ENCODE measurements at places on chromosomes 3 and 15.

DNA sequence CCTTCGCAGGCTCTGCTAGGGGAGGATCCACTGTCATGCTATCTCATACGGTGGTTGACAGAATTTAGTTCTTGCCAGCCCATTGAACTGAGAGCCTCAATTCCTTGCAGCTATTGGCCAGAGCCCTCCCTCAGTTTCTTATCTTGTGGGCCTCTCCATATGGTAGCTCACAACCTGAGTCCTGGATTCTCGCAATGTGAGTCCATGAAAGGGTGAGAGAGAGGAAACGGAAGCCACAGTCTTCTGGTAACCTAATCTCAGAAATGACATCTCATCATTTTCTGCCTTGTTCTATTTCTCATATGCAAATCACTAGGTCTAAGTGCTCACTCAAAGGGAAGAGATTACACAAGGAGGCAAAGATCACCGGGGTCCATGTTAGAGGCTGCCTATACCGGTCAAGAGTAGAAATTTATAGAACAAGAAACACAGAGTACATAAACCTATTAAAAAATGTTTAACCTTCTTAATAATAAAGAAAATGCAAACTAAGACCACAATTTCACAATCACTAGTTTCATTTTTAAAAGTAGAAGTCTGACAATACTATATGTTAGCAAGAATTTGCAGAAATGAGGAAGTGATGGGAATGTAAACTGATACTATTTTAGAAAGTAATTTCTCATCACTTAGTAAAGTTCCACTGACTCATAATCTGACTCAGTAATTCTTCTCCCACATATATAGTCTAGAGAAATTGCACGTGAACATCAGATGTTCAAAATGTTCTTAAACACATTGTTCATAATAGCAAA is 378.4 kb upstream of the AGTR1 start:
- no peak for DNase-seq

GRCh38 chr3:7651274-7651673 is 790.4 kb downstream of the GRM7 start:
- DNase-seq, result no peak

- DNase-seq, result no peak
Observed at GRCh38 chr3:44584646-44585501, at the start of gene ZNF660. TSS of gene ZNF660 (plus strand) at chr3:44584964. CDS start at chr3:44594194, 9,230 bp downstream.

GRCh38 chr15:28112101-28112760 is 13.1 kb upstream of the OCA2 start:
- no peak for DNase-seq

DNA sequence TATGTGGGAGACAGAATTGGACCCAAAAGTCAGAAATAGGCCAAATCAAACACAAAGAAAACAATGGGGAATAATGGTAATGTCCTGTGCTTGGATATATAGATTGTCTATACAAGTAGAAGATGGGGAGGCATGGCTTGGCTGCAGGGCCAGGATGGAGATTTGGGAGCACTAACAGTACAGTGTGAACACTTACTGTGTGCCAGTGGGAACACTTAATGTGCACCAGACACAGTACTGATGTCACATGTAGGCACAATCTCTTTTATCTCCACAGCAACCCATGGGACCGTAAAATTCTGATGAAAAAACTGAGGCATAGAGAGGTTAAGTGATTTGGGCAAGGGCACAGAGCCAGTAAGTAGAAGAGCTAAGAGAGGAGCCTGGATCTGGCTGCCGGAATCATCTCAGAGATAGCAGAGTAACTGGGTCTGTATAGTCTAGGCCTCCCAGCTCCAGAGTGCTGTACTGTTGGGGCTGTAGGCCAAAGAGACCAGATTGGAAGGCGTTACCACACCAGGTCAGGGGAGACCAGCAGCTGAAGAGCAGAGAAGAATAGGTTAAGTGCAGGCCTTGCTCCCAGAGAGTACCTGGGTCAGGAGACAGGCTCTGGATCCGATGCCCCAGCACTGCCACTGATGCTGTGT is 63.3 kb downstream of the RLBP1 start:
- no peak for DNase-seq

DNA sequence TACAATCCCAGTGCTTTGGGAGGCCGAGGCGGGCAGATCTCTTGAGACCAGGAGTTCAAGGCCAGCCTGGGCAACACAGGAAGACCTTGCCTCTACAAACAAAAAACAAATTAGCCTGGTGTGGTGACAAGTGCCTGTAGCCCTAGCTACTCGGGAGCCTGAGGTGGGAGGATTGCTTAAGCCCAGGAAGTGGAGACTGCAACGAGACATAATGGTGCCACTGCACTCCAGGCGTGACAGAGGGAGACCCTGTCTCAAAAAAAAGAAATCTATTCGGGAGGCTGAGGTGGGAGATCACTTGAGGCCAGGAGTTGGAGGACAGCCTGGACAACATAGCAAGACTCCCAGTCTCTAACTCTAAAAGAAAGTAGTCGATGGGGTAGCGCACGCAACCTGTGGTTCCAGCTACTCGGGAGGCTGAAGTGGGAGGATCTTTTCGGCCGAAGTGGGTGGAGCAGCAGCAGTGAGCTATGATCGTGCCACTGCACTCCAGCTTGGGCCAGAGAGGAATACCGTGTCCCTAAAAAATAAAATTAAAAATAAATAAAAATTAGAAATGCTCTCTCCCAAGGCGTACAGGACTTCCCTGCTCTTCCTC is 775 bp downstream of the C3orf33 start:
- DNase-seq, result no peak

DNA sequence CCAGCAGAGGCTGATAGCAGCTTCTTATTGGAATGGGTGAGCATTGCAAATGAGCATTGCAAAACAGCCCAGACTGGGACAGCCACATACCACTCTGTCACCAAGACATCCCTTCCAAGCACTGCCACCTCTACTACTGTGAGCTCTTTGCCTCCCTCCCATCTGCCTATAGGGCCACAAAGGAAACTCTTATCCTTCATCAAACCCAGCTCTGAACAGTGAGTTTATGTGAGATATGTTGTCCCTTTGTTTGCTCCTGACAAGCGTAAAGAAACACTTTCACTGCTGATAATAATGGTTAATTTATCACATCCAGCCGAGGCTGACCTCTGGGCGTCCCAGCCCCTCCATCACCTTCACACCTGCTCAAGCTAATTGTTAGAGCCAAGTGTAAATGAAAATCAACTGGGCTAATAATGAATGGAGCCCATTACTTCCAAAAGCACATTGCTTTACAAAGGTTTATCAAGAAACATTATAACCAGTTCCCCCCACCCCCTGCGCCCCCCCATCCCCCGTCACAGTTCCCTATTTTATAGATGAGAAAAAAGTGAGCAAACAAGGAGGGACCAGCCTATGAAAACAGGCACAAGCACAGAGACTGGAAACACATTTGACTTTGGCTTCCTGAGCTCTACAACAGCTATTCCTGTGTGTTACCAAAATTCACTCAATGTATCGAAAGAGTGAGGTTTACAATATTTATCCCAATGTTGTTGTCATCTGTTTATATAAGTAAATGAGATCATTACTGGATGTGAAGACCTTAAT is 146.3 kb downstream of the ANXA2 start:
- DNase-seq, result no peak

GRCh38 chr3:111676211-111677006 is 81.3 kb upstream of the ZBED2 start:
- DNase-seq, result no peak

- no peak for DNase-seq
Observed at GRCh38 chr3:39919281-39919680, 109.9 kb downstream of the MYRIP start.

- no peak for DNase-seq
Observed at GRCh38 chr3:127749361-127749760, 73.0 kb downstream of the MGLL start.

DNA sequence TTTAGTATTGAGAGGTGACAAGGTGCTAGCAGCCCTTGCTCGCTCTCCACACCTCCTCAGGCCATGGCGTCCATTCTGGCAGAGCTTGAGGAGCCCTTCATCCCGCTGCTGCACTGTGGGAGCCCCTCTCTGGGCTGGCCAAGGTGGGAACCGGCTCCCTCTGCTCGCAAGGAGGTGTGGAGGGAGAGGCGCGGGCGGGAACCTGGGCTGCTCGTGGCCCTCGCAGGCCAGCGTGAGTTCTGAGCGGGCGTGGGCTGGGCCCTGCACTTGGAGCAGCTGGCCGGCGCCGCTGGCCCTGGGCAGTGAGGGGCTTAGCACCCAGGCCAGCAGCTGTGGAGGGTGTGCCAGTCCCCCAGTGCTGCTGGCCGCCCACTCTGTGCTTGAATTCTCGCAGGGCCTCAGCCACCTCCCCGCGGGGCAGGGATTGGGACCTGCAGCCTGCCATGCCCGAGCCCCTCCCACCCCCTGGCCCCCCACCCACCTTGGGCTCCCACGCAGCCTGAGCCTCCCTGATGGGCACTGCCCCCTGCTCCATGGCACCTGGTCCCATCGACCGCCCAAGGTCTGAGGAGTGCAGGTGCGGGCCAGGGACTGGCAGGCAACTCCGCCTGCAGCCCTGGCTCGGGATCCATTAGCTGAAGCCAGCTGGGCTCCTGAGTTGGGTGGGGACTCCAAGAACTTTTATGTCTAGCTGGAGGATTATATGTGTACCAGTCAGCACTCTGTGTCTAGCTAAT is 785.2 kb downstream of the DIPK2A start:
- DNase-seq, result no peak

DNA sequence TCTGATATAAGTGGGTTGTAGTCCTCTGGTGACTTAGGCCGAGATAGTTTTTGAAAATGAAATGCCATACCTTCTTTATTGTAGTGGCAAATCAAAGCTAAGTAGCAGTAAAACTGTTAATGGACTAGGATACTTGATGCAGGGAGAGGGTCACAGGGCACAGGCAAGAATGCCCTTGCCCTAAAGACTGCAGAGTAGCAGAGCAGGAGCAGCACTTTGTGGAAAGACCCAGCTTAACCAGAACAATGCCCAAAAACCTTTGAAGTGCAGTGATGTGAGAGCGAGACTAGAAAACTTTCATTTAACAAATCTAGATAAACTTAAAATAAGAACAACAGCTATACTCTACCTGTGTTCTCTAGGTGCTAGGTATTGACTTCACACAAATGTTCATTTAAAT is 121.9 kb downstream of the MBNL1 start:
- DNase-seq, result no peak

DNA sequence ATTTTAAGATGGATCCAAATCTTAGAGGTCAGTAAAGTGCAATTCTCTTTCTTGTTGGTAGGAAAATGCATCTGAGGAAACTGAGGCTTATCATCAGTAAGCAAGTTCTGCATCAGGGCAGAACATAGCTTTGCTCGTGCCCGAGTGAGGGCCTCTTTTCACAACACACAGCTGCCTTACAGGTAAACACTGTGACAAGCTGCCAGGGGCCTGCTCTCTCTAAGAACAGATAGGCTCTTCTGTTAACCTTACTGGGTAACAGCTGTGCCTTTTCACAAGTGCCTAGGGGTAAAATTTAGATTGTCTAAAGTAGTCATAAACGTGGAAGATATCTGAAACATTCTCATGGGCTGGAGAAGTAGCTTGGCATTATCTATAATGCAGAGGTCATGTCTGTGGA is 118.1 kb downstream of the C3orf38 start:
- DNase-seq, result no peak

GRCh38 chr3:65377637-65378036 is 661.1 kb downstream of the MAGI1 start:
- DNase-seq, result no peak

- DNase-seq, result no peak
Observed at GRCh38 chr3:27681249-27681748, 40.8 kb downstream of the EOMES start.

DNA sequence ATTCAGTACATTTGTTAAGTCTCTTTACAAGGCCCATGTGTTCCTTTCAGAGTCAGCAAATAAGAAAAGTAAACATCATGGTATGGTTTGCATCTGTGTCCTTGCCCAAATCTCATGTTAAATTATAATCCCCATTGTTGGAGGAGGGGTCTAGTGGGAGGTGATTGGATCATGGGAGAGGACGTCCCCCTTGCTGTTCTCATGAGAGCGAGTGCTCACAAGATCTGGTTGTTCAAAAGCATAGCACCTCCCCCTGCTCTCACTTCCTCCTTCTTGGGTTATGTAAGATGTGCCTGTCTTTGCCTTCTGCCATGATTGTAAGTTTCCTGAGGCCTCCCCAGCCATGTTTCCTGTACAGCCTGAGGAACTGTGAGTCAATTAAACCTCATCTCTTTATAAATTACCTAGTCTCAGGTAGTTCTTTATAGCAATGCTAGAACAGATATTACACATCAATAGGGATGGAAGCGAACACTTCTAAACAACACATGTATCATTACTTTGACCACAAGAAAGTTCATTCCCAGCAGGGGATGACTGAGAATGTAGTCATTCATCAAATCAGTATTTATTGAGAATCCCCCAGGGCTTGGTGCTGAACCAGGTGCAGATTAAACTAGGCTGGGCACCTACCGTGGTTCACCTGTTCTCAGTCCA is 4.1 kb downstream of the EFCAB12 start:
- DNase-seq, result no peak

GRCh38 chr15:68055224-68055705 is 1.1 kb downstream of the PIAS1 start:
- peak; percentile 17 for DNase-seq

GRCh38 chr3:14170531-14171159 is 7.8 kb downstream of the XPC start:
- no peak for DNase-seq

DNA sequence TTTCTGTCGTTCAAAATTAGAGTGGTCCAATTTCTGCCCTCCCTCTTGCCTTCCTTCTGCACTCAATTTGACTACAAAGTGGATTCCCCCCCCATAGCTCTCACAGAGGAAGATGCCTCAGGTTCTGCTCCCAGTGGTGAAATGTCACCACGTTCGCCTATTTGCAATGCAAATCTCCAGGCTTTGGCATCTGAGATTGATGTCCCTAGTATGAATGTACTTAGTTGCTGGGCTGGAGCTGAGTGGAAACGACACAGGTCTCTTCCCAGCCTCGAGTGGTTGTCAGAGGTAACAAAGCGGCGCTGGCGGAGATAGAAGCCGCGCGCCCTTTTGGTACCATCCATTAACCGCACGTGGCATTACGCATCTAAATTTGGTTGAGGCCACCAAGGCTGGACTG is 860.1 kb downstream of the MCTP2 start:
- DNase-seq, result no peak

GRCh38 chr3:48707157-48707556 is 9.9 kb downstream of the IP6K2 start:
- no peak for DNase-seq

GRCh38 chr3:113495035-113495434 is 19.9 kb downstream of the SPICE1 start:
- no peak for DNase-seq

GRCh38 chr3:52796411-52796810 is 1.8 kb downstream of the ITIH3 start:
- no peak for DNase-seq

GRCh38 chr3:188180114-188180513 is 26.2 kb downstream of the LPP start:
- DNase-seq, result no peak

GRCh38 chr3:18500322-18500721 is 75.2 kb upstream of the SATB1 start:
- DNase-seq, result no peak
